ENCODE measurements at places on chromosomes 2 and 18.

DNA sequence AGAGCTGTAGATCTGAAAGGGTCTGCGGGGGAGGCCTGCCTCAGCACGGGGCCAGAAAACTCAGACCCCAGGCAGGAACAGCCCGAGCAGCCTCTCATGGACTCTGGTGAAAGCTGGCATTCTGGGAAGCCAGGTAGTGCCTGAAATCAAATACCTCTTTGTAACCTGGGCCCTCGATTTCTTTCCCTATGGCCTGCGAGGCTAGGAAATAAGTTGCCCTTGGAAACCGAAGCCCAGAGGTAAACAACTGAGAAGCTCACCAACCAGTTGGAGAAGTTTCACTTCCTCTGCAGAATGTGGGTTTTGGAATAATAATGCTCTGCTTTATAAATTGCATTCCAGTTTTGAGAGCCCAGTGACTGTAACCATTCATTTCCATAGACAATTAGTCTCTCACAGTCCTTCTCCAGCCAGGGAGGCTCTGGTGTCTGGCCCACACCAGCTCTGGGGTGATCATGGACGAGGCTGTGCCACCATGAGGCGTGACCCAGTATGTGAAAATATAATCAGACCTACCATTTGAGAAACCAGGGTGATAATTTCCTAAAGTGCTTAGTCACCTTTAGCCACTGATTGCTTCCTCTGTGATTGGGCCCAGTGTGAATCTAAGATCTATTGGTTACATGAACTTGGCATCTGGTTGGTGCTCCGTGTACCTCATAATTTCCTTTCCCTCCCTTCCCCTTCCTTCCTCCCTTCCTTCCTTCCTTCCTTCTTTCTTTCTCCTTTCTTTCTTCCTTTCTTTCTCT, 133.1 kb upstream of the PELI1 start:
- no peak overlapping the region for H3K4me3 ChIP-seq
- no peak overlapping the region for H3K27ac ChIP-seq
- DNase-seq, result no peak
- H3K4me1 ChIP-seq, result peaks cover 28% of the 10 kb centered on the region

- H3K27me3 ChIP-seq, result peaks cover 21% of the 10 kb centered on the region
- H3K4me1 ChIP-seq, result peaks cover 2% of the 10 kb centered on the region
Measured at GRCh38 chr2:25050128-25050527, 8.3 kb downstream of the EFR3B start.

DNA sequence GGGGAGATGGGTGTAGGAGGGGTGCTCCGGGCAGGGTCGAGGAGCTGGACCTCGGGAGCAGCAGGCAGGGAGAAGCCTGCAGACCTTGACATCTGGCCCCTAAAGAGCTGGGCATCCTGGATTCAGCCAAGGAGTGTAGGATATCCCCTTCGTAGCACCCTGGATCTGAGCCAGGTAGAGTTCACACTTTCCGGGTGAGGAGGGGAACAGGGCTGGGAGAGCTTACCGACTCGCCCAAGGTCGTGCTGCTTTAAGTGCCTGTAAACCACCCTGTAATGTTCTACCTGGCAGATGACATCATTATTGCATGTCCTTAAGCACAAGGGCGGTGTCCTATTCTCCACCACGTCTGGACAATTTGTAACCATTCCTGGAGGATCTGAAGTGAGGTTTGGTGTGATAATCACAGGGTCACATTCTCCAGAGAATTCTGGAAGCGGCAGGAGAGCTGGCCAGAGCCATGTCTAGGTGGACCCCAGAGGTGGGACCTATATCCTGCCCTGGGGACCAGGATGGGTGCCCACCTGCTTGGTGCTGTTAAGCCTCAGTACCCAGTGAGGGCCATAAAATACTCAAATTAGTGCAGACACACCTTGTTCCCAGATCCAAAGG, 14.6 kb downstream of the ITM2C start:
- H3K27me3 ChIP-seq, result no peaks in the 10 kb centered on the region
- no peak for DNase-seq
- no peak overlapping the region for H3K4me3 ChIP-seq
- H3K4me1 ChIP-seq, result peaks cover 20% of the 10 kb centered on the region
- H3K36me3 ChIP-seq, result no peaks in the 10 kb centered on the region

- no peaks in the 10 kb centered on the region for H3K27me3 ChIP-seq
- H3K4me3 ChIP-seq, result no peak overlapping the region
- H3K36me3 ChIP-seq, result no peaks in the 10 kb centered on the region
- no peaks in the 10 kb centered on the region for H3K4me1 ChIP-seq
- DNase-seq, result no peak
- no peak overlapping the region for H3K27ac ChIP-seq
Measured at GRCh38 chr2:231245249-231246094, 47.0 kb downstream of the ARMC9 start.

- peaks cover 4% of the 10 kb centered on the region for H3K4me1 ChIP-seq
- peaks cover 19% of the 10 kb centered on the region for H3K27me3 ChIP-seq
- DNase-seq, result peak; percentile 55
- H3K27ac ChIP-seq, result no peak overlapping the region
- H3K36me3 ChIP-seq, result no peaks in the 10 kb centered on the region
- H3K4me3 ChIP-seq, result no peak overlapping the region
Measured at GRCh38 chr2:241540771-241541561, 17.6 kb upstream of the BOK start.

- peaks cover 36% of the 10 kb centered on the region for H3K27me3 ChIP-seq
- H3K27ac ChIP-seq, result no peak overlapping the region
- DNase-seq, result peak; percentile 10
- H3K4me3 ChIP-seq, result no peak overlapping the region
- H3K36me3 ChIP-seq, result no peaks in the 10 kb centered on the region
Measured at GRCh38 chr2:62570861-62571698, 65.1 kb upstream of the TMEM17 start.

GRCh38 chr2:112048887-112049286, 6.2 kb upstream of the TMEM87B start:
- no peak overlapping the region for H3K4me3 ChIP-seq
- no peaks in the 10 kb centered on the region for H3K36me3 ChIP-seq
- no peak overlapping the region for H3K27ac ChIP-seq
- peaks cover 8% of the 10 kb centered on the region for H3K4me1 ChIP-seq
- DNase-seq, result peak; percentile 54

- H3K4me3 ChIP-seq, result no peak overlapping the region
- peaks cover 2% of the 10 kb centered on the region for H3K27me3 ChIP-seq
- H3K27ac ChIP-seq, result no peak overlapping the region
- H3K4me1 ChIP-seq, result no peaks in the 10 kb centered on the region
- DNase-seq, result no peak
- no peaks in the 10 kb centered on the region for H3K36me3 ChIP-seq
Measured at GRCh38 chr2:188916736-188917135, 57.4 kb upstream of the COL3A1 start.

DNA sequence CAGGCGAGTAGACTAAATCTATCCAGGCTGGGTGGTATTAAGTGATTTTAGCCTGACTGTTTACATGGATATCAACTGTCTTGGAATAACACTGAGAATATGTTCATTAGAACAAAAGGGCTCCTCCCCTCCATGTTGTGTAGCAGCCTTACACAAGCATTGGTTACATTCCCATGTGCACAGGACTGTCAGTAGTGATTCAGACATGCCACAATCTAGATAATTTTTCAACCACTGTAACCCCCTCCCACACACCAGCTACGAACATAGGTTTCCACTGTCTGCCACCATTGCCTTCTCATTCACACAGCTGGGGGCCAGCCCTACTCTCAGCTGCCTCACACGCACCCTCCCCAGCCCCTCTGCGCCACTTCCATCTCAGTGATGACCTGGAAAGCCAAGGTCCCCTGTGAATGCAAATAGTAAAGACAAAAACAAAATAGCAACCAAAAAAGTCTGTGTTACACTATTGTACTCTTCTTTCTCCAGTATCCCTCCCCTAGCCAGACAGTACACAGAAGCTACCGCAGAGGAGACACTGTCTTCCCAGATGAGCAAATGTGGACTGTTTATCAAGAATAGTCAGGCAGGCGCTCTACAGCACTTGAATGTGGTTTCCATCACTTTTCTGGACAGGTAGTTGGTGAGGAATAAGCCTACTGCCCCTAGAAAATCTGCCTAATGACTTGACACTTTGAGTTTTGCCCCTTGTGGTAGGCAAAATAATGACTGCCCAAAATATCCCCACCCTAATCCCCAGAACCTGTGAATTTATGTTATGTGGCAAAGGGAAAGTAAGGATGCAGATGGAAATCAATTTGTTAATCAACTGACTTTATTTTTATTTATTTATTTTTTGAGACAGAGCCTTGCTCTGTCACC, 27.9 kb upstream of the TYMS start:
- H3K36me3 ChIP-seq, result no peaks in the 10 kb centered on the region
- no peak overlapping the region for H3K27ac ChIP-seq
- peaks cover 3% of the 10 kb centered on the region for H3K4me1 ChIP-seq
- no peak overlapping the region for H3K4me3 ChIP-seq
- no peaks in the 10 kb centered on the region for H3K27me3 ChIP-seq
- DNase-seq, result no peak
